Transverse colon (tissue), 4 donors: ENCODE measurements at places on chromosomes 12 and 14. TPM values are rescaled to one million over a fixed set of nuclear protein-coding genes. Genes with fewer than 3 reads are reported as not detected.

The TMEM30B gene
- total RNA-seq = 141 TPM

The TAS2R13 gene
- total RNA-seq = not detected

The NFE2 gene
- total RNA-seq = not detected

The KRT73 gene
- total RNA-seq = not detected

The TRPV4 gene
- total RNA-seq = not detected

The GPRC5D gene
- total RNA-seq = 0.48 TPM

The PIK3C2G gene
- total RNA-seq = 2.7 TPM

The KRT3 gene
- not detected for total RNA-seq

The ANKS1B gene
- not detected for total RNA-seq

The DGLUCY gene
- total RNA-seq = 110 TPM

The RND1 gene
- total RNA-seq = 3.3 TPM

The IL23A gene
- 1.3 TPM for total RNA-seq

The SIX6 gene
- total RNA-seq = not detected

The DAAM1 gene
- total RNA-seq = 23.9 TPM

The CMKLR1 gene
- total RNA-seq = 13.5 TPM

The AKAP3 gene
- not detected for total RNA-seq

The RERGL gene
- total RNA-seq = 1.5 TPM

The DEGS2 gene
- 15.1 TPM for total RNA-seq

The GUCY2C gene
- 85.7 TPM for total RNA-seq

The GLI1 gene
- total RNA-seq = 1.2 TPM

The DPF3 gene
- total RNA-seq = 7.1 TPM

The CEBPE gene
- not detected for total RNA-seq

The PAWR gene
- 82.3 TPM for total RNA-seq

The VAMP1 gene
- total RNA-seq = 2.6 TPM

The IFT43 gene
- 412 TPM for total RNA-seq

The ADAM21 gene
- total RNA-seq = not detected

The ACOT6 gene
- total RNA-seq = not detected

The HCAR2 gene
- total RNA-seq = not detected

The RCOR1 gene
- 22.7 TPM for total RNA-seq

The DLK1 gene
- not detected for total RNA-seq

The NDUFB1 gene
- total RNA-seq = 31.4 TPM
